ENCODE measurements at places on chromosomes 1 and 21.

DNA sequence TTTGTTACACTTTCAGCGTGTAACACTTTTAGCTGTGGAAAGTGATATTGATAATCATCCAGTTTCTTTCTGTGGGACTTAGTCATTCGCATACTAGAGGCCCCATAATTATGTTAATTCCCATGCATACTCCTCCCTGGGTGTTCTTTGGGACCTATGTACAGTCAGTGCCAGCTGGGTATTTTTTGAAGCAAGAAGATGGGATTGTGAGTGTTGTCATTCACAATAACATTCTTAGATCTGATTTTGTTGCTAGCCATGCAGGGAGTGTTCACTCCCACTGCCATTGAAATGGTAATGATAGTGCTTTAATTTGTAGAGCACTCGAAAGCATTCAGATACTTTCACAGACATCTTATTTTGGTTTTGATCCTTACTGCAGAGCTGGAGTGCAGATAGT lies 11.6 kb downstream of the SARS1 start:
- DNase-seq: no peak

DNA sequence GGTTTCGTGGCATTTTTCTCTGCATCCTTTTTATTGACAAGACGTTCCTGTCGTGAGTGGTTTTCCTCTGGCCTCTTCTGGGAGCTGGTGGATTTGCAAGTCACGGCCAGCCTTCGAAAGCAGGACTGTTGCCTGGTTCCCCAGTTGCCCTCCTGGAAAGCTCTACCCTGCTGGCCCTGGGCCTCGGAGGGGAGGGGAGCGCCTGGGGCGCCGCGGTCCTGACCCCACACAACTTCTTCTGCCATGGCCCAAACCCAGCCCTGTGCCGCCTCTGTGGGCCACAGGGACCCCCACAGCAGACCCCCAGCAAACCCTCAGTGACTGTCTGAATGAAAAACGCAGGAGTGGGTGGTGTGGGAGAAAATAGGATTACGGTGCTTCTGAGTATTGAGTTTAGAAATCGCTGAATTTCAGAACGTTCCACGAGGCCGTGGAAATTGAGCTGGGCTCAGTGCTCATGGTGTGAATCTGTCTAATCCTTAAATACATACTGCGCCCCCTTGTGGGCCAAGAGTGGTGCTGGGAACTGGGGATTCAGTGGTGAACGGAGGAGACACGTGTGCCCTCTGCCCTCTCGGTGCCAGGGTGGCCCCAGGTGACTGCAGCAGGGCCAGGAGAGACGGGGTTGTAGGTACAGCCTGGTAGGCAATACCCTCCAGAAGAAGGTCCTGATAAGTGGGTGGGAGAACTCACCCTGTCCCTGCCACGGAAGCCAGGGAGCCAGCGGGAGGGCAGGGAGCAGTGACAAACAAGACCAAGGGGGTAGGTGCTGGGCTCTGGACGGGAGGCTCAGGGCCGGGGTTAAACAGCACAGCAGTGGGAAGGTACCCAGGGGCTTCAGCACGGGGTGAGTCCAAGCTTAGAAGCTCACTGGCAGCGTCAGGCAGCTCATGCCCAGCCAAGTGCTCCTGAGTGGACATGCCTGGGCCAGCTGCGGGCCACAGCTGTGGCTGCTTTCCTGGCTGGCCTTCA lies 101.2 kb upstream of the COL6A1 start:
- peak; percentile 44 for DNase-seq

GRCh38 chr1:5885471-5886139 lies 106.6 kb downstream of the NPHP4 start:
- DNase-seq: no peak

- no peak for DNase-seq
These were observed 135.9 kb upstream of the DPYD start for GRCh38 chr1:98056781-98057180.

GRCh38 chr1:227913396-227913763 lies 34.4 kb downstream of the WNT9A start:
- DNase-seq: no peak

GRCh38 chr1:34018285-34018684 lies 146.7 kb downstream of the CSMD2 start:
- DNase-seq: no peak

- DNase-seq: no peak
These were observed 184.8 kb upstream of the C1orf174 start for GRCh38 chr1:4084896-4085295.

All from T-helper 2 cell treated with Interferon-gamma antibody and Interleukin-4, amounts not matched to agents 5 μg/mL and 100 μg/mL, for 36 hours (primary cell).